NCI-H1417 (cell line): ENCODE measurements at places on chromosomes 2 and 18.
A peak's percentile ranks its signal among the peaks of the same experiment; 100 is the strongest.

- no peak for DNase-seq
Measured at GRCh38 chr2:8790739-8791162, 46.7 kb downstream of the KIDINS220 start.

DNA sequence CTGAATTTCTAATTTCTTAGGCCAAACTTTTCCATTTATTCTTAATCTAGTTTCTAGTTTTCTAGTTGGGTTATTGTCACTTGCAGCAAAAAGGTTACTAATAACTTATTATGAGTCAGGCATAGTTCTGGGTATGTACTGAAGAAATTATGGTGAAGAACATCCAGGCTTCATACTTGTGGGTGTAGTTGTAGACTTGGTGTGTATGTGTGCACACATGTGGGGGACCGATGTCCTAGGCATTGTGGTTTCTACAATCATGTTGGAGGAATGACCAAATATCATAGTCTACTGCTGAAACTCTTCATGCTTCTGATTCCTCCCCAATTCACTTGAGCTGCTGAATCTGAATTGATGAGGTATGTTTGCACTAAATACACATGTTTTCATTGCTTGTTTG is 141.2 kb downstream of the PMAIP1 start:
- DNase-seq = no peak

DNA sequence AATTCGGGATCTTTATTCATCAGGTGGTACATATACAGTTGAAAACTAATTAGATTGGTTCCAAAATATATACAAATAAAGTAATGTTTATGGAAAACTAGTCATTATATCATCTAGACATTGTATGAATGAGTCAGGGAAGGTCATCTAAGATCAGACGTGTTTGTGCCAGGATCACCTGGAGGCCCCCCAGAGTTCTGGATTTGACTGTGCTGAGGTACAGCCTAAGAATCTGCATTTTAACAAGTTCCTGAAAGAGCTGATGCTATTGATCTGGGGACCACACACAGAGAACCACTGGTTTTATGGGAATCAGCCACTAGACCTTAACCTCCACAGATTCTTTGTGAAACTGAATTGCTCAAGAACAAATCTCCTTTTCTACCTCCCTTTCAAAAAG is 43.2 kb downstream of the PARD6G start:
- DNase-seq = no peak

DNA sequence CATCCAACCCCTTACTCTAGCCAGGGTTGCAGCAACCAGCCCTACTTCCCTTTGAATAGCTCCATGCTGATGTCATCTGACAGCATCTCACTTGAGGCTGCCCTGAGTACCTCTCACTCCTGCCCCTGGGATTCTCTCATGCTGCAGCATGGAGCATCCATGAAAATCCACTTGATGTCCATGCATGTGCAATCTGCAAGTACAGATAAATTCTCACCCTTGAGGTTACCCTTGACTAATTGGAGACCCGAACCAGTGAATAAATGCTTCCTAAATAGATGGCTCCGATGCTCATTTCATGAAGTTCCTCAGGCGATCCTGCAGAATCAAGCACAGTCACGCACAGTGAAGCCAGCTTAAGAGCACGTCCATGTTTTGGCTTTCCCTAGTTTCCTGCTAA is 298.3 kb downstream of the RBM43 start:
- DNase-seq = no peak

- DNase-seq = no peak
Measured at GRCh38 chr2:219722276-219722879, 94.9 kb downstream of the SLC4A3 start.

- peak; percentile 5 for DNase-seq
Measured at GRCh38 chr2:79576451-79576850, 63.6 kb downstream of the CTNNA2 start.

- DNase-seq = no peak
Measured at GRCh38 chr2:226159875-226160479, 639.6 kb downstream of the IRS1 start.

DNA sequence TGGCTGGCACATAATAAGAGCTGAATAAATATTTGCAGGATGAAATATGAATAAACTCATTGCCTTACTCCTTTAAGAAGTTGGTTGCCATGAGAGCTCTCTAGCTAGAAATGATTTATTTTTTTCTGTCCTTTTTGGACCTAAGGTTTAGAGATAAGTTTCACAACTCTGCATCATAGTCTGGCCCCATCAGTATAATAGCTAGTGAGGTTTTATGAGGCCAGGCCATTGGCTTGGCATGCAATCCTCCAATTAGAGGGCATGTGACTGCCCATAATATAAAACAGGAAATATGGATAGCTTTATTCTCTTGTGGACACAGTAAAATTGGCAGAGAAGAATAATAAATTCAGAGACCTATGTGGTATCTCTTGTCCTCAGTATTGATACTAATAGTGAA is 26.2 kb upstream of the INSIG2 start:
- DNase-seq = no peak

GRCh38 chr2:506866-507265 is 170.3 kb downstream of the TMEM18 start:
- DNase-seq = no peak
